Cerebellum (tissue), 4 donors: ENCODE measurements at places on chromosomes 3 and 15.

DNA sequence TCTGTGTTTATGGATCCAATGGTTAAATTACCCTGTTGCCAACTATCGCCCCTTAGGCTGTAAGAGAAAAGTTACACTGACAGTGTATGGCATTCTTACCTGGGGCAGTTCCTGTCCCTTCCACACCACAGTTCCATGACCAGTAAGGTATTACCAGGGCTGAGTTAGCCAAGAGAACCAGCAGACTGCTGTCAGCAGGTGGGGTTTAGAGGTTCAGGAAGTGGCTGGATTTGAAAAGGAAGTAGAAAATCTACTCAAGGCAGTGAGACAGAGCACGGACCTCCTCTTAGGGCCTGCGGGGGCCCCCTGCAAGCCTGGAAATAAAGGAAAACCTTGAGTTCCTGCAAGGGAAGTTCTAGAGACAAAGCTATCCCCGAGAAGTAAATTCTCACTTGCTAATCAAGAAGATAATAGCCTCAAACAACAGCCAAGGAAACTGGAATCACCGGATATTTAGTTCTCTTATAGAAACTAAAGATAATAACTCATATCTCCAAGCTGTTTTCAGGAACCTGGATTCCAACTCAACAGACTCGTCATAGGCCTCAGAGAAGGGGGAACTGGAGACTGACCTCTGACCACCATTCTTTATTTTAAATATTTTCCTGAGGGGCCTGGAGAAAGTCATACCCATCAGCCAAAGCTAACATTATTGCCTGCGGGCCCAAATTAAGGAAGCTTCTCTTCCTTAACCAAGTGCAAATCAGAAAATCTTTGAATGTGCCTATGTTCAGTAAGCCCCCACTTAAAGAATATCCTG, 161.7 kb downstream of the ANXA2 start:
- DNase-seq = no peak

- DNase-seq = no peak
Observed at GRCh38 chr3:197554196-197554561, 1.6 kb downstream of the BDH1 start.

- DNase-seq = no peak
Observed at GRCh38 chr3:183774631-183775030, 50.7 kb downstream of the MAP6D1 start.

DNA sequence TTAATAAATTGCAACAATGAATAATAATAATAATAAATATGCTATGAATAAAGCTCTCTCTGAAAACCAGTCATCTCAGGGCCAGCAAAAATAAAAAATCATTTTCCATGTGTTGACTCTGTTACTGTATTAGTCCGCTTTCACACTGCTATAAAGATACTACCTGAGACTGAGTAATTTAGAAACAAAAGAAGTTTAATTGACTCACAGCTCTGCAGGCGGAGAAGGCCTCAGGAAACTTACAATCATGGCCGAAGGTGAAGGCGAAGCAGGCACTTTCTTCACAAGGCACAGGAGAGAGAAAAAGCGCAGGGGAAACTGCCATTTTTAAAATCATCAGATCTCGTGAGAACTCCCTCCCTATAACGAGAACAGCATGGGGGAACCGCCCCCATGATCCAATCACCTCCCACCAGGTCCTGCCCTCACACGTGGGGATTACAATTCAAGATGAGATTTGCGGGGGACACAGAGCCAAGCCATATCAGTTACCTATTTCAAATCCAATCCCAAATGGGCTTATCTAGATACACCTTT, 224.1 kb downstream of the IGSF11 start:
- no peak for DNase-seq

DNA sequence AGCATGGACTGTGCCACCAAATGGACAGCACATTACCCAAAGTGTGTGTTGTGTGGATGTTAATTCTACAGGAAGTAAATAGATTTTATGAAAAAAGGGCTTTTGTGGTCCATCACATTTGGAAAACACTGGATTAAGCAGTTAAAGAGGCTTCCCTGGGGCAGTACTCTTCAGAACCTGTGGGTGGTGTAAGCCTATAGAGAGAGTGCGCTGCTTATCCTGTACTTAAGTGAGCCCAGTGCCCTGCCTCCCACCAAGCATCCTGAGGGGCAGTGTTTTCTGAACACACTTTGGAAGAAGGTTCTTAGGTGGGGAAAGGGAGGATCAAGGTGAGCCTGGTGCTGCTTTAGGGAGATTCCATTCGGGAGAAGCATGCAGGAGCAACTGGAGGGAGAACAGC, 10.9 kb downstream of the TTLL3 start:
- no peak for DNase-seq

GRCh38 chr3:177557548-177557947, 360.3 kb upstream of the TBL1XR1 start:
- DNase-seq = no peak
